ENCODE measurements at places on chromosomes 7 and 10.

DNA sequence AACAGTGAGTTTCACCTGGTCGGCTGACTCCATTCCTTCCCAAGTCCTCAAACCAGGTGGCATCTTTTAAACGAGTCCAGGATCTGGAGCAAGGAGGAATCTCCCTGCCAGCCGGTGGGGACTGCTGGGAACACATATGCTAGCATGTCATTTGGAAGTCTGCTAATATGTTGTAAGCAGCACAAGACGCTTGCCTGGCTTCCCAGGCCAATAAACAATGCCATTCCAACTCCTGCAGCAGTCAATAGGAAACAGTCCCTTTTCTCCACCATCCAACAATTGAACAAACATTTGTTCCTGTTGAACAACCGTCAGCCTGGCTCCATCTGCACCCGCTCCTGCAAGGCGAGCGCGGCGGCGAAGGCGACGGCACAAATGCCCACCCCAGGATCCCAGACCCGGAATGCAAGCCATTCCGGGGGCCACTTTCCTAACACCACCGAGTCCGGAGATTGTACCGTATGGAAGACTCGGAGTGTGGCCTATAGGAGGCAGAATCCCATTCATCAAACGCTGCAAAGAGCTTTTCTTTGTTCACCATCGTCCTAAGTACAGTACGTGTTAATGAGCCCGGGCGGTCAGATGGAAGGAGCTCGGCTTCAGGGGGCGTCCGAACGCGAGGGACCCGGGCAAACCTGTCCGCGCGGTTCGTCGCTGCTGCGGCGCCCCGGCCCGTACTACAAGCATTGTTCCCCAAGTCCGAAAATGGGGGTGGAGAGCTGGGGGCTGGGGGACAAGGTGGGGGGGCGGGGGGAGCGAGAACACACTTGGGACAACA, 1.6 kb downstream of the FAM53B start:
- peak; percentile 34 for DNase-seq

- DNase-seq: peak; percentile 59
Observed at GRCh38 chr7:131745390-131746248, 189.2 kb upstream of the PODXL start.

- DNase-seq: no peak
Observed at GRCh38 chr10:27134371-27134770, 19.8 kb downstream of the YME1L1 start.

- DNase-seq: peak; percentile 46
Observed at GRCh38 chr10:17085011-17085725, 44.4 kb downstream of the CUBN start.

GRCh38 chr7:121530227-121531174, 134.4 kb upstream of the FAM3C start:
- DNase-seq: peak; percentile 98

DNA sequence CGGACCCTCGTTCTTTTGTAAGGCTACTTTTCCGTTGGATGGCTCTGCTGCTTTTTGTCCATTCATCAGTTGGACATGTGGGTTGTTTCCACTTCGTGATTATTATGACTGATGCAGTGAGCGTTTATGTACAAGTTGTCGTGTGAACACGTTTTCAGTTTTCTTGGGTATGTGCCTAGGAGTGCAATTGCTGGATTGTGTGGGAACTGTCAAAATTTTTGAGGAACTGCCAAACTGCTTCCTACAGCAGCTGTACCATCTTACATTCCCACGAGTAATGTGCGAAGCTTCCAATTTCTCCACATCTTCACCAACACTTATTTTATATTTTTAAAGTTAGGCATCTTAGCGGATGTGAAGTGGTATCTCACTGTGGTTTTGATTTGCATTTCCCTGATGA, 10.4 kb downstream of the FKBP6 start:
- DNase-seq: peak; percentile 33

DNA sequence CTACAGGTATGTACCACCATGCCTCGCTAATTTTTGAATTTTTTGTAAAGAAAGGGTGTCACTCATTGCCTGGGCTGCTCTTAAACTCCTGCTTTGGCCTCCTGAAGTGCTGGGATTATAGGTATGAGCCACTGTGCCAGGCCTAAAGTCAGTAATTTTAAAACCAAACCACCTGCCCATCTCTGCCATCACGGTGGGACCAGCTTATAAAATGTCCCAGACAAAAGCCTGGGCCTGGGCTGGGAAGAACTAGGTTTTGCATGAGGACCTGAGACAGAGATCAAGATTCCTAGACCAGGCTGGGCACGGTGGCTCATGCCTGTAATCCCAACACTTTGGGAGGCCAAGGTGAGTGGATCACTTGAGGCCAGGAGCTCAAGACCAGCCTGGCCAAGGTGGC, 395.6 kb downstream of the CALN1 start:
- DNase-seq: no peak

- peak; percentile 53 for DNase-seq
Observed at GRCh38 chr10:9635691-9636090, 1382.0 kb upstream of the CELF2 start.

- no peak for DNase-seq
Observed at GRCh38 chr10:15344256-15344875, 26.7 kb downstream of the FAM171A1 start.

GRCh38 chr7:148515237-148515636, 75.3 kb upstream of the C7orf33 start:
- DNase-seq: no peak

GRCh38 chr10:110410329-110411046, 87.2 kb upstream of the DUSP5 start:
- DNase-seq: peak; percentile 95

GRCh38 chr7:130481898-130482297, 10.0 kb upstream of the MEST start:
- DNase-seq: peak; percentile 51

- DNase-seq: no peak
Observed at GRCh38 chr7:2838873-2839578, 5.1 kb downstream of the GNA12 start.

Data from fibroblast of skin of scalp (primary cell).